ENCODE measurements at places on chromosomes 1 and 21. TPM values are rescaled to one million over a fixed set of nuclear protein-coding genes. Genes with fewer than 3 reads are reported as not detected.

The HSPA6 gene
- polyA plus RNA-seq = 0.50 TPM

- no peak overlapping the region for H3K27ac ChIP-seq
- DNase-seq = peak; percentile 75
- no peak overlapping the region for H3K4me3 ChIP-seq
- no peaks in the 10 kb centered on the region for H3K36me3 ChIP-seq
These were observed 177.2 kb upstream of the RUNX1 start for GRCh38 chr21:35226328-35226727.

GRCh38 chr1:96722958-96723357, 1.4 kb downstream of the PTBP2 start:
- H3K36me3 ChIP-seq = peaks cover 17% of the 10 kb centered on the region
- no peak for DNase-seq
- H3K27ac ChIP-seq = peak overlapping the region; percentile 29
- H3K27me3 ChIP-seq = no peaks in the 10 kb centered on the region
- no peaks in the 10 kb centered on the region for H3K4me1 ChIP-seq
- H3K4me3 ChIP-seq = peak overlapping the region; percentile 96

DNA sequence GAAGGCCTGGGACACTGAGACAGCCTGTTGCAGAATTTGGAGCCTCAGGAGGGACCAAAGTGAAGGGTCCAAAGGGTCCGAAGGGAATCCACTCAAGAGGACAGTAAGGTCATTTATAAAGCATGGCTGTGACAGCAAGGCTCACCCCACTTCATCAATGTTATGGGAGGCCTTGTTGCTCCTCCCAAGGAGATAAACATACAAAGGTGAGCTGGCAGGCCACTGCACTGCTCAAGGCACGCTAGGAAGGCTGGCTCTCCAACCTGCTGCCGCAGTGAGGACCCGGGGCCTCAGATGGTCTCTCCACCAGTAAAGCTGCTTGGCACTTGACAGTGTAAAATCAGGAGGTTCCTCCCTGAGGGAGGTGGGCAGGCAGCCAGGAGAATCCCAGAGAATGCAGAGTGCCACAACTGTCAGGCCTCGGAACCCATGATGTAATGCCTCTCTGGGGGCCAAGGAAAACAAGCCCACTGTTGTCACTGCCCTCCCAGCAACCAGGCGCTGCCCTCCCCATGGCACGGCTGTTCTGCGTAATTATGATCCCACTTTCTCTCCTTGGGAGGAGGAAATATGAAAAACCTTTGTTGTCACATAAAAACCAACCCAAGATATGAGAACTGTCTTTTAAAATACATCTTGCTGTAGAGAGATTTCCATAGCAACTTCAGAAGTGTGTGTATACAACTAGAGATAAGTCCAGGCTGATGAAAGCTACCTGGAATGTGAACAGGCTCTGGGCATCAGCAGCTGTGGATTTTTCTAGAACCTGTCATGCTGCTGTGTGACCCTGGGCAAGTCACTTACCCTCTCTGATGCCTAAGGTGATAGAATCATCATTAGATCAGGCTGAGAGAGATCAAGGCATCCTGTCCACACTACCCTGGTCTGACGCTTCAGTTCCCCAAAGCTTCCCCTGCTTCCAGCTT, 102.5 kb downstream of the KCNN3 start:
- H3K27me3 ChIP-seq = peaks cover 53% of the 10 kb centered on the region
- no peaks in the 10 kb centered on the region for H3K36me3 ChIP-seq
- H3K4me3 ChIP-seq = no peak overlapping the region
- H3K4me1 ChIP-seq = peaks cover 4% of the 10 kb centered on the region

The PBX1 gene
- 12.3 TPM for polyA plus RNA-seq

GRCh38 chr1:196531737-196532524, 76.3 kb downstream of the KCNT2 start:
- H3K4me3 ChIP-seq = no peak overlapping the region
- DNase-seq = no peak
- no peaks in the 10 kb centered on the region for H3K27me3 ChIP-seq
- H3K36me3 ChIP-seq = no peaks in the 10 kb centered on the region

The ADAMTSL4 gene
- polyA plus RNA-seq = 11.3 TPM

Measured in IMR-90 (cell line).